Right atrium auricular region (tissue), 2 donors: ENCODE measurements at places on chromosomes 13 and 19. TPM values are rescaled to one million over a fixed set of nuclear protein-coding genes. Genes with fewer than 3 reads are reported as not detected.

Gene GAPDHS
- total RNA-seq, result not detected

Gene BORA
- total RNA-seq, result 1.3 TPM

Gene CYP2S1
- total RNA-seq, result 0.59 TPM

Gene KLK2
- total RNA-seq, result not detected

Gene COG3
- 15.7 TPM for total RNA-seq

Gene CEACAM19
- total RNA-seq, result 2.3 TPM

Gene CCDC8
- total RNA-seq, result 30.4 TPM

Gene ZNF506
- 18.2 TPM for total RNA-seq

Gene GRIN3B
- 0.12 TPM for total RNA-seq

Gene CATSPERD
- total RNA-seq, result not detected

Gene IL12RB1
- 0.75 TPM for total RNA-seq

Gene ZNF701
- 13.6 TPM for total RNA-seq

Gene ICAM3
- total RNA-seq, result 5.3 TPM

Gene VASP
- total RNA-seq, result 61.7 TPM

Gene CGB2
- total RNA-seq, result not detected

Gene ARHGEF1
- total RNA-seq, result 27.3 TPM

Gene LRCH1
- 6.9 TPM for total RNA-seq

Gene SIGLEC12
- not detected for total RNA-seq

Gene MCF2L
- 21.6 TPM for total RNA-seq

Gene TNNI3
- 4,003 TPM for total RNA-seq

Gene DIAPH3
- total RNA-seq, result 0.35 TPM

Gene NLRP9
- not detected for total RNA-seq

Gene ZNF260
- total RNA-seq, result 5.2 TPM

Gene CYSLTR2
- total RNA-seq, result 4.1 TPM

Gene FFAR3
- not detected for total RNA-seq

Gene CGB1
- not detected for total RNA-seq
